ENCODE measurements at places on chromosomes 7 and 10.
A peak's percentile ranks its signal among the peaks of the same experiment; 100 is the strongest.

- no peak for DNase-seq
These were observed 37.1 kb downstream of the MASTL start for GRCh38 chr10:27192284-27192683.

DNA sequence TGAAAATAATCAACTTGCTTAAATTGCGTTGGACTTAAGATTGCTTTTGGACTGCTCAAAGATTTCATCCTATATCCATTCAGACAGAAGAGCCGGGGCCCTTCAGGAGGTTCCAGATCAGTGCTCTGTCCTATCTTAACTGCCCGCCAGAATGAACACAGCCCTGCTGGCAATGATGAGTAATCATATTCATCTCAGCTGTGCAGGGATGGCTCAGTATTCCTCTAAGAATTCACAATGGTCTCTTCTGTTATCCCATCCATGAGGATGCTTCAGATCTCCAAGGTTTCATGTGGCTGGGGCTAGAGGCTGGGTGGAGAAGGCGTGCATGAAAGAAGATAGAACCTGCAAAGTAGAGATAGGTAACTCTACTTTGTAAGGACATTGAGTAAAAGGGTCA, 80.0 kb upstream of the NPVF start:
- no peak for DNase-seq

- DNase-seq = no peak
These were observed 1017.5 kb downstream of the XPNPEP1 start for GRCh38 chr10:108905821-108906220.

- DNase-seq = no peak
These were observed 211.1 kb downstream of the GALNT17 start for GRCh38 chr7:71343039-71343438.

DNA sequence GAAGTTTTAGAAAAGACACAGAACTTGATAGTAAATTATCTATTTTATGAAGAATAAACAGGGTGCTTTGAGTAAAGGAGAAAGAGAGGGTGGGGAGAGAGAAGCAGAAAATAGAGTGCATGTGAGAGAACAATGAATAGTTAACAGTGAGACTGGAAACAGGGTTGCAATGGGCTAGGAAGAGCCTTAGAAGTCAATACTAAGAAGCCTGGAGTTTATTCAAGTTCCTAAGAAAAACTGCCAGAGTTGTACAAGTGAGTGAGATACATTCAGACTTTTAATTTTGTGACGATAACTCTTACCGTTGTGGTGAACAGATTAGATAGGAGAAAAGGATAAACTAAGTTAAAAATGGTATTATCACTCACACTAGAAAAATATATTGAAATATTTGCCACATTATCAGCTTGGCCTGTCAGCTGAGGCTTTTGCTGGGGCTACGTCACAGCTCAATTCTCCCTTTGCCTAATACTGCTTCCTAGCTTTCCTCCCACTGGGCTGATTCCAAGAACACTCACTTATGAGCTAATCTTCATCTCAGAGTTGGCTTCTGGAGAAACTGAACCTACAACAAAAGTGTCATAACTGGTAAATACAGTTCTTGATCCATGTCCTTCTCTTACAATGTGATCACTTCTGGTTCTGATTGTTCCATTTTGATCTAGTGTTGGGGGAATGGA, 92.7 kb downstream of the SEMA3D start:
- no peak for DNase-seq

DNA sequence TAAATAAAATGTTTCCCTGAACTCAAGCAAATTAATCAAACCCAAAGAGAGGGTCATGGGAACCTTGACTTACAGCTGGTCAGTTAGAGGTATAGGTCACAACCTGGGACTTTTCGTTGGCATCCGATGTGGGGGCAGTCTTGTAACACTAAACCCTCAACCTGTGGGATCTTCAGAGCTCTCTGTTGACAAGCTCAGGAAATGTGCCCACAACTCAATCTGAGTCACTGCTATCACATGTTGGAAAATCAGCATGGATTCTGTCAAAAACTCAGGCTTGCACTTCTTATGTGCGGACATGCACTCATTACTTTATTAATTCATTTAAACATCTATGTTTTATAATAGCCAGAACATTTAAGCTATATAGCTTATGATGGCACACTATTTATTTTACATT, 424.6 kb upstream of the SORCS1 start:
- no peak for DNase-seq

DNA sequence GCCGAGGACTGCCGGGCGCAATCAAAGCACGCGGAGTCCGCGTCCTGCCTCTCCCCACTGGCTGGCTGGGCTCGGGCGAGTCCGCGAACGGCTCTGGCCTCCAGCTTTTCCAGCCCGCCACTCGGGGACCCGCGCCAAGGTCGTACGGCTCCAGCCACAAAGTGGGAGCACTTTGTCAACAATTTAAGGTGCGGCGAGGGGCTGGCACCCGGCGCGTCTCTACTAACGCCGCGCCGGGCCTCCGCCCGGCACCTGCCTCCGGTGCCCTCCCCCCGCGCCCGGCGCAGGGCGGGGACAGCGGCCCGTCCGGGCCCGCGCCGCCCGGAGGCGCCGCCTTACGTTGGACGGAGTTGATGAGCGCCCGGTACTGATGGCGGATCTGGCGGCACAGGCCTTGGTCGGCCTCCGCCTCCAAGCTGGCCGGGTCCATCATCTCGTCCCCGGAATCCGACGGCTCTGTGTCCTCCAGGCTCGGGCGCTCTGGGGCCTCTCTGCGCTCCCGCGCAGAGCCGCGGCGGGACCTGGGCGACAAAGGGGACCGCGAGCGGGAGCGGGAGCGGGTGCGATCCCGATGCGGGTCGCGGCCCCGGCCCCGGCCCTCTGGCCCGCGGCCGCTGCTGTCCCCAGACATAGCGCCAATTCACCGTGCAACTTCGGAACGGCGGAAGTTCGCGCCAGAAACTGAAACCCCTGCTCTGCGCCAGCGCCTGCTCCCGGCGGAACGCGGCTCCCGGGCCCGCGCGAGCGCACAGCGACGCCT, at the start of gene NSMCE4A:
NSMCE4A (minus strand) TSS at position 683 of the 760 bp plus-strand sequence; CDS start at position 631, 52 bp downstream.
- peak; percentile 65 for DNase-seq

GRCh38 chr10:63628526-63629362, 107.5 kb downstream of the REEP3 start:
- peak; percentile 55 for DNase-seq

GRCh38 chr10:24701447-24701846, 22.2 kb downstream of the ARHGAP21 start:
- DNase-seq = no peak

DNA sequence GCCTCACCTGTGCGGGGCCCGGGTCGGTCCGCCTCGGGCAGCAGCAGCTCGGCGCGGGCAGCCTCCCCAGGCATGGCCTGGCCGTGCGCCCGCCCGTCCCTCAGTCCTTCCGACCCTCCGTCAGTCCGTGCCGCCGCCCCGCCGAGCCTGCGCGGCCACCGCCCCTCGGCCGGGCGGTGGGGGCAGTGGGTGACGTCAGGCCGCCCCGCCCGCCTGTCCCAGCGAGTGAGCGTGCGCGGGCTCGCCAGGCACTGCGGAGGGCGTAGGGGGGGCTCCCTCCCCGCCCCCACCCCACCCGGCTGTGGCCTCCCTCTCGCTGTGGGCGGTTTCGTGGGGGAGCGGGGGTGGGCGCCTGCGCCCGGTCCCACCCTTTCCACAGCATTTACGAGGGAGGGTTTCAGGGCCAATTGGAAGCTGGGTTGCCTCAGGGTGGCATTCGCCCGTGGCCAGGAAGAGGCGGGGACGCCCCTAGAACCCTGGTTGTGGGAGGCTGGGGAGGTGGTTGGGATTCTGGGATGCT, at the start of gene NACAD:
NACAD (minus strand) TSS at position 149 of the 520 bp plus-strand sequence; CDS start at position 74, 75 bp downstream.
- no peak for DNase-seq

DNA sequence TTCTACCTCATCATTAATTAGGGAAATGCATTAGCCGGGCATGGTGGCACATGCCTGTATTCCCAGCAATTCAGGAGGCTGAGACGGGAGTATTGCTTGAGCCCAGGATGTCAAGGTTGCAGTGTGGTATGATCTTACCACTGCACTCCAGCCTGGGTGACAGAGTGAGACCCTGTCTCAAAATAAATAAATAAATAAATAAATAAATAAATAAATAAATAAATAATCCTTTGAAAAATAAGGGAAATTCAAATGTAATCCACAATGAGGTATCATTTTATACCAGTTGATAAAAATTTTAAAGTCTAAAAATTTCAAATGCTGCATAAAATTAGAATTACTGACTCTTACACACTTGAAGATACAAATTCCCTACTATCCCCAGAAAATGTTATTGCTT, 334.3 kb downstream of the ADK start:
- no peak for DNase-seq

GRCh38 chr10:46323176-46323575, 36.4 kb downstream of the ANTXRL start:
- no peak for DNase-seq

DNA sequence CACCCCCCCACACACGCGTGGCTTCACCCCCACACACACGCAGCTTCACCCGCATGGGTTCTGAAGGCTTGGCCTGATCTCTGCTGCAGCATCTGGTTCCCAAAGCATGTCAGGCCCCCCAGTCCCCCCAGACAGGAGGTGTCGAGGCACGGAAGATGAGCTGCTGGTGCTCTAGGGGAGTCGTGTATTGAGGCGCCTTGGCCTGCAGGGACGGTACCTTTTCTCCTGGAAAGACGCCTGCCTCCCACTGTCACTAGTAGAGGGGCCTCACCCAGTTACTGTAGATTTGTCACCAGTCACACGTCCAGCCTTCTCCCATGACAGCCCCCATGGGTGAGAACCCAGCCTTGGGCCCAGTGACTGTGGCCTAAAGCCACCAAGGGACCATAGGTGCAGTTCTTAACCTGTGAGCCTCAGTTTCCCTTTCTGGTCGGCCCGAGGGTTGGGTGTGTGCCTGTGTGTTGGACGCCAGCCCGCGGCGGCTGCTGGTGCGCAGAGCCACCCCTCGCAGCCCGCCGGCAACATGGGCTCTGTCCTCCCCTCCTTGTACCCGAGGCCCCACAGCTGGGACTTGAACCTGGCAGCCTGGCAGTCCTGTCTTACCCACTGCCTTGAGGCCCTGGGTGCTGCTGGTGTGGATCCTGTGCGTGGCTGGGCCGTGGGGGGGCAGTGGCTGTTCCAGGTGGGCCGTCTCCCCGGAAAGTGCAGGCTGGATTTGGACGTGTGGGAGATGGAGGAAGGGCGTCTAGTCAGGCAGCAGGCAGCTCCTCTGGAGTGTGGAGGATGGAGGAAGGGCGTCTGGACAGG, 81.7 kb downstream of the NKX6-2 start:
- DNase-seq = no peak

GRCh38 chr10:69703766-69704630, 74.0 kb downstream of the FAM241B start:
- DNase-seq = no peak

DNA sequence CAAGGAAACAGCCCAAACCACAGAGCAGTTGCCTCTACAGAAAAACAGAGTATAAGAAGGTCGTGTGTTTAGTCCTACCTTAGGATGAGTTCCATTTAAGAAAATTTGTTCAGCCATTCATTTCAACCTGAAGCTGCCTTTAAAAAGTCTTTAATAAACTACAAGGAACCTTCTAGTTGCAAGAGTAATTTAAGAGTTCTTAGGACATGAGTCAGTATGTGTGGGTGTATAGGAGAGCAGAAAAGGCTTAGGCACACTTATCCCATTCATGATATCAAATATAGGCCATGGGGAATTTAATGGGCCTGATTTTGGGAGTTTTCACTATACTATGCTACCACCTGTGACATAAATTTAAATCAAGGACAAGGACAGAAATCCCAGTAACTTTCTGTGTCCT, 496.8 kb downstream of the TFEC start:
- no peak for DNase-seq

DNA sequence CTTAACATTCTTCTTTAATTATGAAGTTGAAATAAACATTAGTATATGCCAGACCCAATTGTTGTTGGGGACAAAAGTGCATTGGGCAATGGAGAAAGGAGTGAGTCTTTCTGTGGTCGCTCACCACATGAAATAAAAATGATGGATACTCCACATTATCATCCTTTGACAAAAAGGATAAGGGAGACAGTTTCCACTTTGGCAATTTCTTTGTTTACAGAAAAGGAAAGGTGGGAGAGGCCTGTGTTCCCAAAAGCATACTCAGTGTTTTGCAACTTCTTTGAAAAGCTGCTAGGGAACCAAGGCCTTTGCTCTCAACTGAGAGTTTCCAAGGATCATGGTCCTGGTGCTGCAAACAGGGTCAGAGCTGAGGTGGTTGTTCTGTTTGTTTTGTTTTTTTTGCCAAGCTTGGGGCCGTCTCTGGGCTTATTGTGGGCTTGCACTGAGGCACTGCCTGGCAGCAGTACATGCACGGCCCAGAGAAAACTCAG, 341.9 kb downstream of the TNS3 start:
- DNase-seq = no peak

DNA sequence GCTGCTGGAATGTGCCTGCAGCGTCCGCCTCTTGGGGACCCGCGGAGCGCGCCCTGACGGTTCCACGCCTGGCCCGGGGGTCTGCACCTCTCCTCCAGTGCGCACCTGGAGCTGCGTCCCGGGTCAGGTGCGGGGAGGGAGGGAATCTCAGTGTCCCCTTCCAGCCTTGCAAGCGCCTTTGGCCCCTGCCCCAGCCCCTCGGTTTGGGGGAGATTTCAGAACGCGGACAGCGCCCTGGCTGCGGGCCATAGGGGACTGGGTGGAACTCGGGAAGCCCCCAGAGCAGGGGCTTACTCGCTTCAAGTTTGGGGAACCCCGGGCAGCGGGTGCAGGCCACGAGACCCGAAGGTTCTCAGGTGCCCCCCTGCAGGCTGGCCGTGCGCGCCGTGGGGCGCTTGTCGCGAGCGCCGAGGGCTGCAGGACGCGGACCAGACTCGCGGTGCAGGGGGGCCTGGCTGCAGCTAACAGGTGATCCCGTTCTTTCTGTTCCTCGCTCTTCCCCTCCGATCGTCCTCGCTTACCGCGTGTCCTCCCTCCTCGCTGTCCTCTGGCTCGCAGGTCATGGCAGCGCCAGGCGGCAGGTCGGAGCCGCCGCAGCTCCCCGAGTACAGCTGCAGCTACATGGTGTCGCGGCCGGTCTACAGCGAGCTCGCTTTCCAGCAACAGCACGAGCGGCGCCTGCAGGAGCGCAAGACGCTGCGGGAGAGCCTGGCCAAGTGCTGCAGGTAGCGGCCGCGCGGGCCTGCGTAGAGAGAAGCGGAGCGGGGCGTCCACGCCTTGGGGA, 645 bp downstream of the SLC26A4 start:
- peak; percentile 45 for DNase-seq

GRCh38 chr7:959271-959670, 4.8 kb upstream of the ADAP1 start:
- DNase-seq = no peak

DNA sequence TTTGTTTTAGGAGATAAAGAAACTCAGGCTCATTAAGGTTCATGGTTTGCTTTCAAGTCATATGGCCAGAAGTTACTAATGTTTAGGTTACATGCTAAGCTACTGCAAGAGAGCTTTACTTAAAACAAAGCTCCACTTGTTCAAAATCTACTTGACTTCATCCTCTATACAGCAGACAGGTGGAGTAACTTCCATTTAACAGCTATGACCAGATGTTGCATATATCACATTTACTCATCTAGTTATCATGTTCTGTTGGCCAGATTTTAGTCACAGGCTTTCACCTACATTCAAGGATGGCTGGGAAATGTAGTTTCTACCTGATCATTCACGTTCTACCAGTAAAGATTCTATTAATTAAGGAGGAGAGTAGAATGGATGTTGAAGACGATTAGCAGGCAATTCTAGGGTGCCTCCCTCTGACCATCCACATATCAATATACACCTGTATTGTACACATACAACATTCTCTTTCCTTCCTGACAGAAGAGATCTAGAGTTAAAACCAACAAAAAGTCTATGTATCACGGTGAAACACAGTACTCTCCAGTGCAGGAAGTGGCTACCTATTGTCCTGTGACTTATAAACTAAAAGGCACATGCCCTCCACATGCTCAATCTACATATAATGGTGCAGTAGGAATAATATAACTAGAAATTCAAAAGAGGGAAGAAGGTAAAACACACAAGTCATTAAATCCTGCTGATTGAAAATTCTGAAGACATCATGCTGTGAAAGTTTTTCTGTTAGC, 488.0 kb downstream of the MDFIC start:
- DNase-seq = no peak
